NCI-H774 (cell line): ENCODE measurements at places on chromosomes 4 and X.

DNA sequence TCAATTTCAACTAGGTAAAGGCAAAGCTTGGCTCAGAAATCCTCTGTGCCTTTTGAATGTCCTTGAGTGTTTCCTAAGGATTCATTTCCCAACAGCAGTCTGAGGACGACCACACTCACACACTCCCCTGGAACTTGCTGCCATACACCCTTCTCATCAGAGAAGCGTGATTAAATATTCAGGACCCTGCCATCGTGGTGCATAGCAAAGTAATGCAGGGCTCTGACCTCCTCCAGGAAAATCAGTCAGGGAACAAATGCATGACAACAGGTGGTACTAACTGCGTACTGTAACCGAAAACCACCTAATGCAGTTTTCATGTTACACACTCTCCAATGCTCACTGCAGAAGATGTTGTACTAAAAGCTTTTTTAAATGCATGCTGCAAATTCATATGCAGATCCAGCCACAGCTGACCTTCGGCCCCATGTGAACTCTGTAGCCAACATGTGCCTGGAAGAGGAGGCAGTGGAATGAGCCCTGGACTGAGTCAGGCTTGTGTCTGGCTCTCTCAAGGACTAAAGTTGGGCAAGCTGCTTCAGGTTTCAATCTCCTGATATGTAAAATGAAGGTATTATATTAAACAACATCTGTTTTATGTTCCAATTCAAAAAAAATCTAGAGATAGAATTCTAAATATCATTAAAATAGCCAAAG is 238.3 kb downstream of the KCNIP4 start:
- DNase-seq: no peak

GRCh38 chrX:13216139-13216538 is 103.7 kb downstream of the ATXN3L start:
- DNase-seq: no peak

DNA sequence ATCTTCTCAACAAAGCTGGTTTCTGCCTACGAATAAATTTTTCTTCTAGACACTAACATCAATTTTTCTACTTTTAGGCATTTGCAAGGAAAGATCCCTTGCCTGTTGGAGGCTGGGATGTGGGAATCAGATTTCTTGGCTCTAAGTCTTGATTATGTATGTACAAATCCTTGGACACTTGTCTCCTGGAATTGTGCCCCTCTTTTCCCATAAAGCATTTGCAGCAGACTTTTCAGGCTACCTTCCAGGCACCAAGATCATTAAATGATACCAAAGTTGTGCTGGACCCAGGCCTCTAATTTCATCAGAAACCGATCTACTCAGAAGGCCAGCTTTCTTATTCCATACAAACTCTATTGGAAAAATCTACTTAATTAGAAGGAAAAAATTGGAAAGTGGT is 339.5 kb upstream of the DIPK2B start:
- DNase-seq: no peak

DNA sequence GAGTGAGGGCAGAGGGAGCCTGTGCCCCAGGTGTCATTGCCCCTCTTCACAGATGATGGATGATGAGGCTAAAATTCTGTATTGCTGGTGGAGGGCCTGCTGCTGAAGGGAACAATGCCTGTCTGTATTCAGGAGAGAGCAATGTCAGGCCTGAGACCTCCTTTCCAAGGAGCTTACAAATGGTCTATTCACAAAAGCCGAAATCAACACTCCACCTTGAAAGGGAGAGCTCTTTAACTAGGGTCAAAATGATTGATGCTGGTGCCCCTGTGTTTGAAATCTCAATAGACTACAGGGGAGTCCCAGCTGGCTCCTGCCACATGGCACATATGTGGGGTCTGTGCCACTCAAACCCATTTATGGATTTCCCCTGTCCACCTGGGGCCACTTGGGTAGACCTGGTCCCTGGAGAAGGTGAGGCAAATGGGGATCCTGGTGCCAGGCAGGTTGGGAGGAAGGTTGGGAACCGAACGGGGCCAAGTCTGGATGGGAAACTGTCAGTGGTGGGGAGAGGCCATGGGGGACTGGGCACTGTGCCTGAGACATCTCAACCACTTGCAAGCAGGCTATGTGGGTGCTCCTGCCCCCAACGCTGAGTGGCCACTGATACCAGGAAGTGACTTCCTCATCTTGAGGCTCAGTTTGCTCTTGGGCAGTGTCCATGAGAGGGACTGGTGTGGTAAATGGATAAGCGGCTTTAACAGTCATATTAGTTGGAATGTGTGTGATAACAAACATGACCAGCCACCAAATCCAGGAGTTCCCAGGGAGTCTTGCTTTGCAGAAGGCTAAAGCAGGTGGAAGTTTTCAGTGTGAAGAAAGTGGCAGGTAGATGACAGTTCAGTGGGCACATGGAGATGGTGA is 223.8 kb upstream of the PSAPL1 start:
- no peak for DNase-seq

GRCh38 chrX:53288189-53288588 is 6.8 kb upstream of the IQSEC2 start:
- no peak for DNase-seq
